CD8-positive, alpha-beta memory T cell (primary cell): ENCODE measurements at places on chromosomes 2 and 18. TPM values are rescaled to one million over a fixed set of nuclear protein-coding genes. Genes with fewer than 3 reads are reported as not detected.

The CSRNP3 gene
- not detected for total RNA-seq

The GPBAR1 gene
- total RNA-seq, result 0.72 TPM

DNA sequence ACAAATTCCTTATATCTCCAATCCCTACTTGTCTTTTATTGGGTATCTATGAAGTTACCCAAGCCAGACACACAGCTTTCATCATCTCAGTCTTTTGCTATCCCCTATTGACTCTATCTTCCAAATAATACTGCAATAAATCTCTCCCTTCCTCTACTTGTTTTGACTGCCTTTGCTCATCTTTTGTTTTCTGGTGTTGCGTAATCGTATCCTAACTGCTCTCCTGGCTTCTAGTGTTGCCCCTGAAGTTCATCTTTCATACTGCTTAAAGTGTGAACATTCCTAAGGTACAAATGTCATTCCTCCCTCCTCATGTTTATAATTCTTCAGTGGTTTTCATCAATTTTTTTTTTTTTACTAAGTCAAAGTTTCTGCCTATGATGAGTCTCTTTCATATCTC is 491.3 kb upstream of the DCC start:
- no peak overlapping the region for H3K27ac ChIP-seq
- H3K4me1 ChIP-seq, result no peaks in the 10 kb centered on the region
- H3K27me3 ChIP-seq, result no peaks in the 10 kb centered on the region
- DNase-seq, result no peak
- H3K36me3 ChIP-seq, result no peaks in the 10 kb centered on the region

GRCh38 chr18:32443706-32444215 is 26.9 kb downstream of the GAREM1 start:
- no peaks in the 10 kb centered on the region for H3K4me1 ChIP-seq
- DNase-seq, result no peak
- H3K36me3 ChIP-seq, result no peaks in the 10 kb centered on the region
- no peak overlapping the region for H3K27ac ChIP-seq
- H3K27me3 ChIP-seq, result peaks cover 4% of the 10 kb centered on the region

DNA sequence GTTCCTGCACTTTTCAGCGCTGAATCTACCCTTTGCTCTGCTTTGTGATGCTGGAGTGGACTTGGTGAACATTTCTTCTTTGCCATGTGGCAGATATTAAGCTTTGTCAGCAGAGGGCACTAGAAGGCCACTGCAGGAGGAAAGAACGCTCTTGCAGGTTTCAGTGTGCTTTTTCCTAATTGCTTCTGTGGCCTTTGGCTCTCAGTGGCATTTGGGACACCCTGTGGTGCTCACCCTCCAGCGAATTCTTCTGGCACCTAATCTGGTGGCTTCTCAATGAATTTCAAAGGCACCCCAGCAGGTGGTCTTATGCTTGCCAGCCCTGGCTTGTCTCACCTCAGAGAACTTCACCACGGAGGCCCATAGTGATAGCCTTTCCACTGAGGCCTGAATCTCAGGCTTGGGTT is 146.7 kb downstream of the MYO3B start:
- no peak overlapping the region for H3K4me3 ChIP-seq
- H3K36me3 ChIP-seq, result no peaks in the 10 kb centered on the region

- DNase-seq, result no peak
- H3K27ac ChIP-seq, result no peak overlapping the region
- H3K4me1 ChIP-seq, result no peaks in the 10 kb centered on the region
- H3K4me3 ChIP-seq, result no peak overlapping the region
- H3K36me3 ChIP-seq, result no peaks in the 10 kb centered on the region
Observed at GRCh38 chr2:179251870-179252269, 12.8 kb downstream of the SESTD1 start.

DNA sequence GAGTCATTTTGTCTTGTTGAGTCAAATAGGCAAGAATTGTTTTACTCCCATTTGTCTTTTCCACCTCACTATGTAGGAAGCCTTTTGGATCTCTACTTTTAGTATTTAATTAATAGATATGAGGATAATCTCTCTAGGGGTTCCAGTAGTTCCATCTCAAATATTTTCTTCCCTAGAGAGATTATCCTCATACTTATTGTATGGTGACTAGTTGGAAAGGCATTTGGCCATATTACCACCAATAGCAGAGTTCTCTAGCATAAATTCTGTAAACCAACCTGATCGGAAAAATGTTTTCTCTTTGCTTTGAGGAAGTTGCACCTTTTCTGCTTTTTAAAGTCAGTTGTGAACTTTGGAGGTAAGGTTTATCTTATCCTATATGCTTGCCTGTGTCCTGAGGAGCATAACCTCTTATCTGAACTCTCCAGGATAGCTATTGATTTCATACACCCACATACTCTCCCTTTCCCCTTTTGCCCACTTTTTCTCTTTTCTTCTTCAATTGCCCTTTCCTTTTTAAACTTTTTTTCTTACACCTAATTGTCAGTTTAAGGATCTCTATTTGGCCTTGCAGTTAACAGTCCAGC is 100.8 kb downstream of the GALNT1 start:
- no peak overlapping the region for H3K27ac ChIP-seq
- no peaks in the 10 kb centered on the region for H3K36me3 ChIP-seq
- DNase-seq, result no peak
- H3K27me3 ChIP-seq, result no peaks in the 10 kb centered on the region
- H3K4me1 ChIP-seq, result no peaks in the 10 kb centered on the region

The DES gene
- not detected for total RNA-seq

DNA sequence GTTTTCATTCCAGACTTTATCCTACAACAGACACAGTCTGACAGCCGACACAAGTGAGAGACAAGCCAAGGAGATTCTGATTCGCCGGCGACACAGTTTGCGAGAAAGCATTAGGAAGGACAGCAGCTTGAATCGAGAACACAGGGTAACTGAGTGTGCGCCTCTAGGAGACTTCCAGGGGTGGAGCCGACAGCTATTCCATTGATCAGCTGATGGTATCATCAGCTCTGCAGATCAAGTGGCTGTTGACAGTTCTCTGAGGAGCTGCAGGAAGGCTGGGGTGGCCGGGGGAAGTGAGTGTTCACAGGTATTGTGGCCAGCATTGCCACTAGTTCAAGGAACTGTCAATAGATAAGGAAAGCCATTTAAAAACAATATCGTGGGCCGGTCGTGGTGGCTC is 57.3 kb upstream of the TMEM182 start:
- no peak overlapping the region for H3K27ac ChIP-seq
- no peak overlapping the region for H3K4me3 ChIP-seq
- H3K27me3 ChIP-seq, result no peaks in the 10 kb centered on the region
- DNase-seq, result no peak

- no peak overlapping the region for H3K27ac ChIP-seq
- no peaks in the 10 kb centered on the region for H3K36me3 ChIP-seq
- H3K4me1 ChIP-seq, result no peaks in the 10 kb centered on the region
- peaks cover 1% of the 10 kb centered on the region for H3K27me3 ChIP-seq
Observed at GRCh38 chr2:130762031-130762909, 6.9 kb downstream of the AMER3 start.

DNA sequence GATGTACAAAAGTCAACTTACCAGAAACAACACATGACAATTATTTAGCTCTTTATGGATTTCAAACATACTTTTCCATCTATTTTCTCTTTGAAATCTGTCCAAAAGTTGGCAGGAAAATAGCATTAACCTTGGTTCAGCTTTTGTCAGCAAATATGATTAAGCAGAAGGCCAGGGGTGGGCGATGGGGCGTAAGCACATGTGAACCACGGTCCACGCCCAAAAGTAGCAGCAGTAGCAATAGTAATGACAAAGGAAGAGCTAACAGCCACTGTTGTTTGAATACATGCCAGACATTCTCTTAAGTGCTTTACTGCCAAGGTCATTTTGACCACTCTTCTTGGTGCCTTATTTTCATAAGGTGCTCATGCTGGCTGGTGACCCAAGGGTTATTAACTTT is 73.5 kb downstream of the ANTXR1 start:
- no peak overlapping the region for H3K4me3 ChIP-seq
- no peak overlapping the region for H3K27ac ChIP-seq
- no peak for DNase-seq

- H3K4me1 ChIP-seq, result no peaks in the 10 kb centered on the region
- H3K27me3 ChIP-seq, result no peaks in the 10 kb centered on the region
- no peaks in the 10 kb centered on the region for H3K36me3 ChIP-seq
- no peak overlapping the region for H3K4me3 ChIP-seq
Observed at GRCh38 chr2:166891727-166892126, 3.4 kb downstream of the XIRP2 start.

- H3K27me3 ChIP-seq, result no peaks in the 10 kb centered on the region
- no peaks in the 10 kb centered on the region for H3K36me3 ChIP-seq
- no peak overlapping the region for H3K4me3 ChIP-seq
- H3K4me1 ChIP-seq, result no peaks in the 10 kb centered on the region
Observed at GRCh38 chr2:63764630-63765029, 77.1 kb upstream of the UGP2 start.

The GAD1 gene
- 1.0 TPM for total RNA-seq
